Sigmoid colon (tissue), 7 donors: ENCODE measurements at places on chromosomes 6 and 20.

DNA sequence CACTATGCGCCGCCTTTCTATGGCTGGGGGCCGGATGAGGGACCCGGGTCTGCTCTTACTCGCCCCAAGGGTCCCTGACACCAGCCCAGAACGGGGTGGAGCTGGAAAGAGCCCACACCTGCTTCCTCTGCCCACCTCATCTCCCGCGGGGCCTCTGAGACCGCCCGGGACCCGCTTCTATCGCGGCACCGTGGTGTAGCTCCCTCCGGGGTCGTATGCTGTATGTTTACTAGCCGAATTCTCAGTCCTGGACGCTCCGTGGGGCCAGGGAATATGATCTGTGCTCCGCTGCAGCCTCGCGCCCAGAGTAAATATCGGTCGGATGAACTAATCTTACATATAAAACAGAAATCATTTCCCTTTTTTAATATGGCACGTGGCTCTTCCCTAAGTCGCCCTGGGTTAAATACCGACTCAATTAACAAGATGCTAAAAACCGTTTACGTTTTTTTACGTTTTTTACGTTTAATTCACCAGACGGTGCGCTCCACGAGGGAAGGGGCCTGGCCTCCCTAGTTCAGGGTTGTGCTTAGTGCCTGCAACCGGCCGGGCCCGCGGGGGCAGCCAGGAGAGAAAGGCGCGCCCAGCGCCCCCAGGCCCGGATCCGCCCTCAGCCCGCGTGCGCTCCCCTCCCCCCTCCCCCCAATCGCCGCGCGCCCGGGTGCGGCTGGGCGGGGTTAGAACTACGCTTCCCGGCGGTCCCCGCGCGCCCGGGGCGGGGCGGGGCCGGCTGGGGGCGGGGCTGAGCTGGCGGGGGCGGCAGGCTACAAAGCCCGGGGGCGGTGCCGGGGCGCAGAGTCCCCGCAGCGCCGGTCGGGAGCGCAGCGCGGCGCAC is at the start of gene RBM38:
TSS of gene RBM38 (plus strand) at position 793 of the 835 bp plus-strand sequence. CDS start 186 bp downstream, outside the sequence.
- DNase-seq: peak; percentile 84

GRCh38 chr6:4482461-4482860 is 293.7 kb upstream of the CDYL start:
- no peak for DNase-seq

DNA sequence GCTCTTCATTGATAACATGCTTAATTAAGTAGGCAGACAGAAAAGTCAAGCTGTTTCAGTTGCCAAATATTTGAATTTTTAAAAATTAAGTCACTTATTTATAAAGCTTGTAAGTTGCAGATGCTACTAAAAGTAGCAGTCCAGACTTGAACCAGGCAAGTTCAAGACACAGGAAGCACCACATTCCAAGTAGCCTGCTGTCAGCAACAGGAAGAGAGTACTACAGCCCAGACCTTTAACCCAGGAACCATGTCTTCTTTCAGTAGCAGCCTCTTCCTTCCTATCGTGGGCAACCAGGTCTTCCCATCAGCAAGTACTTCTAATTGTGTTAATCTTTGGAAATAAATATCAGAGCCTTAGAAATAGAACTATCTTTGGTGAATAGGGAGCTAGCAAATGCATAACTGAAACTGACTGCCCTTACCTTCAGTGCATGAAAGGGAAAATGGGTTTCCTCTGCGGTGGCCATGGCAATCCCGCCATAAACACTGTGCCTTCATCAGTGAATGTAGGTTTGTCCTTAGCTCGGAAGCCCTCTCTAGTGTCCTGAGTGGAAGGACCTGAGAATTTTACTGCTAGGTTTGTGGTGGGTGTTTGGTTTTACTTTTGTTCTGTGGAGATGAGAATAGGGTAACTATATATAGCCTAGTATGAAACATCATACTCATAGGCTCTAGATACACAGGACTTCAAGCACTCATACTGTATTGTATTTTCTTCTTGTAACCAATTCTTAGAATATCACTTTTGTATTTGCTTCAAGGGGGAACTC is 95.6 kb downstream of the SYCP2 start:
- DNase-seq: no peak

DNA sequence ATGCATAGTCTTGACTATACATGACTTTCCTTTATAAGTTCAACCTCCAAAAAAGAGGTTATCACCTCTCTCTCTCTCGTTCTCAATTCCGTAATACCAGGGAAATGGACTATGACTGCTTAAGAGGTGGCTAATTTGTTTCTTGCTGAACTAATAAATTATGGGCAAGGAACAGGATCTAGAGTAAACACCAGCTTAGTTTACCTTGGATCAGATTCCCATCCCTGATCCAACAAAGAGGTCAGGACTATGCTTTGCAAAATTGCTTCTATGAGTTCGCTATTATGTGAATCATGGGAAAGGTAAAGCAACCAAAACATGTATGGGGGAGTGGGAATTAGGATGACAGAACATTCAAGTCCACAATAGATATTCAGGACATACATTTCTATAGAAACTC is 630.7 kb downstream of the HACE1 start:
- DNase-seq: no peak

DNA sequence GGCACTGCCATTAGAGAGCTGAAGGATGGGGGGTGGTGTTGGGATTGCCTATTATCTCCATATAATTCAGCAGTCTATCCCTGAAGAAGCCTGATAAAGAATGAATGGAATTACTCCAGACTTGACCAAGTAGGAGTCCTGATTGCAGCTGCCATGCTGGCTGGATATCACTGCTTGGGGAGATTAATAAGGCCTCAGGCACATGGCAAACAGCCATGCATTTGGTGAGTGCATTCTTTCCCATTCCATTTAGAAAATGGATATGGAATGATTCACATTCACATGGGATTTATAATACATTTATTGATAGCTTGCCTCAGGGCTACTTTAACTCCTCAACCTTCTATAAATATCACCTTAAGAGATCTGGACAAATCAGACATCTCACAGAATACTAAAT is 49.6 kb upstream of the HLA-A start:
- DNase-seq: no peak

- DNase-seq: no peak
Observed at GRCh38 chr6:161748535-161749416, 474.9 kb upstream of the AGPAT4 start.

DNA sequence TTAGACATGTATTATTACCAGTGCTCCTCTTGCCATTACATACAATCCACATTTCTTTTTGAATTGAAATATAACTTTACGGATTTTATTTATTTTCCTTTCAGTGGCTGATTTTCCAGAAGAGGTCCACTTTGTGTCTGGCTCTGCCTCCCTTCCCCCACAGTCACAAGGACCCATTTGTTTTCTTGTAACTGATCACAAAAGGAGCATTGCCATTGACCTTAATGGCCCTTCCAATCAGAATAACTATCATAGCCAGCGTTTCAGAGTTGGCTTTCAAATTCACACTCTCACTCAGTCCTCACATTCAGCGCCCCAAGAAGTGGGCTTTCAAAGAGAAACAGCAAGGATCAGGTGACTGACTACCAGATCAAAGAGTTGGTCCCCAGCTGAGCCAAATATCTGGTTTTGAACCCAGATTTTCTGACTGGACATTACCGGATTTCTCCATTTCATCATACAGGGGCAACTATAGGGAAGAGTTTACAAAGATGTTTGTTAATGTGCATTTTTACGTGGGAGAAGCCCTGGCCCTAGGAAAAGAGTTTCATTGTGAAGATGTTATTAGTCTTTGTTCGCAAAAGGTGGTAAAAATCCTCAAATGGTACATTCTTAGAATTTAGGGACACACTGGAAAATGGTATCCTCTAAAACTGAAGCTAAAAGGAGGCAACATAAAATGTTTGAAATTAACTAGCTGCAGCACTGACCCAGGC is 2.0 kb upstream of the SLC22A23 start:
- no peak for DNase-seq

GRCh38 chr6:44067173-44068139 is 59.8 kb downstream of the MRPL14 start:
- no peak for DNase-seq
